ENCODE measurements at places on chromosomes 3 and 15.

DNA sequence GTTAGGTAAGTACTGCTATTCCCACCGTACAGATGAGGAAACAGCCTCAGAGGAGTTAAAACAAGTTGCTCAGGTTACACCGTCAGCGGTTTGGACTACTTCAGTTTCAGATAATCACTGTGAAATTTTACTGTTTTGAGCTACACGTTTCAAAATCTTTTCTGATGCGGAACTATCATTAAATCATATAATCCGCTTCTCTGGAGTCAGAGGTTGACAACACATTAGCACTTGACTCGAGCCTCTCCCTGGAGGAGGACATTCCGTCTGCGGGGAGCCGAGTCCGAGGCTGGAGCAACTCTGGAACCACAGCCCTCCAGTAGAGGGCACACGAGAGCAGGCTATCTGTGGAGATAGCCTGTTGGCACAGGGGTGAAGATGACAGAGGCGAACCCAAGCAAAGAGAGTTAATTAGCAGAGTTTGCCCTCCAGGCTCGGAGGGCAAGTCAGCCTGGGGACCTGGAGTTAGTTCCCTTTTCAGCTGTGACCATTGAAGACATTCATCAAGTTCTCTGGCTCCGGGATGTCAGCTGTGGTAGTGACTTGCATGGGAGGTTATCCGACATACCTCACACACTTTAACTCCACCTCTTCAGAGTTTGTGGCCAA, 131.2 kb downstream of the IGF1R start:
- peak; percentile 79 for DNase-seq

GRCh38 chr3:156586905-156587759, 32.2 kb upstream of the SSR3 start:
- DNase-seq = no peak

DNA sequence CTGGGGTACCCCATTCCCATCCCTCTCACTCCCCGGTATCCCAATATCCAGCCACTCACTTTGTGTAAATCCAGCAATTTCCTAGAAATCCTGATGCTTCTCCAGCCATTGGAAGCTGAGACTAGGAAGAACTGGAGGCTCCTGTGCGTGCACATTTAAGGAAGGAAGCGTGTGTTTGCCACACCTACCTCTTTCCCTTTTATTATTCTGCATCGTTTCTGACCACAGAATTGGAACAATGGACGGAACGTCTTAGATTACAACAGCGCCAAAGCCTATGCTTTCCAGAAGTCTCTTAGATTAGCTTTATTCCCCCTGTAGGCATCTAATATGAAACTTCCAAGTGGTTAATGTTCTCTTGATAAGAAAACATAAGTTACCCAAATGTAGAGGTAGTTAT, 234.8 kb upstream of the TRIM42 start:
- no peak for DNase-seq

- no peak for DNase-seq
Measured at GRCh38 chr15:78540871-78541743, 863 bp downstream of the PSMA4 start.

DNA sequence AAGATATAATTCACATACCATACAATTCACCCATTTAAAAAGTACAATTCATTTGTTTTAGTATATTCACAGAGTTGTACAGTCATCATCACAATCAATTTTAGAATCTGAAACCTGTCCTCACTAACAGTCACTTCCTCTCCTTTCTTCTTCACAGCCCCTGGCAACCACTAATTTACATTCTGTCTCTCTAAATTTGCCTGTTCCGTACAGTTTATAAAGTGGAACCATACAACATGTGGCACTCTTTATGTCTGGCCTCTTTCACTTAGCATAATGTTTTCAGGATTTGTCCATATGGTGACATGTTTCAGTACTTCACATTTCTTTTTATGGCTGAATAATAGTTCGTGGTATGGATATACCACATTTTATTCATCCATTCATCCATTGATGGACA, 22.7 kb downstream of the ERICH6 start:
- no peak for DNase-seq

GRCh38 chr3:190863119-190863465, 598 bp upstream of the GMNC start:
- no peak for DNase-seq
